ENCODE measurements at places on chromosomes 2 and 18. TPM values are rescaled to one million over a fixed set of nuclear protein-coding genes. Genes with fewer than 3 reads are reported as not detected.
A peak's percentile ranks its signal among the peaks of the same experiment; 100 is the strongest.

- no peak overlapping the region for H3K4me3 ChIP-seq
- peaks cover 59% of the 10 kb centered on the region for H3K36me3 ChIP-seq
- DNase-seq: no peak
- H3K4me1 ChIP-seq: peaks cover 19% of the 10 kb centered on the region
These were observed 49.1 kb downstream of the ZNF638 start for GRCh38 chr2:71380665-71381064.

DNA sequence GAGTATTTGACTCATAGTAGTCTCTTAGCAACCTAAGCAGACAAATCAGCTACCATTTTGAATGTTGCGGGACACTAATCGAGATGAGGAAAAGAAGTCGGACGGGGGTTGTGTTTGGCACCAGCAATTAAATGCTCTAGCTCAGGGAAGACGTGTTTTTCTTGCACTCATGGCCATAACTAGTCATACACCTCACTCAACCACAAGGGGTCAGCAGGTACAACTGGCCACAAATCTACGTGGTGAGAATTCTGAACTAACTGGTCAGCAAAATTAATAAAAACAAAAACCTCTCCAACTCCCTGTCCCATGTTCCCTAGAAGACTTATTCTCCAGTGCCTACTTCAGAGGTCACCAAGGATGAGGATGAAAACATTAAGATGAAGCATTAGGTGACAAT is 1467.8 kb downstream of the DPP10 start:
- no peaks in the 10 kb centered on the region for H3K36me3 ChIP-seq
- no peaks in the 10 kb centered on the region for H3K4me1 ChIP-seq
- no peak overlapping the region for H3K4me3 ChIP-seq

PTH2R gene
- not detected for total RNA-seq

GRCh38 chr18:79568543-79569205 is 110.9 kb upstream of the CTDP1 start:
- no peak overlapping the region for H3K4me3 ChIP-seq
- H3K27me3 ChIP-seq: peaks cover 2% of the 10 kb centered on the region
- H3K27ac ChIP-seq: no peak overlapping the region
- peaks cover 7% of the 10 kb centered on the region for H3K4me1 ChIP-seq
- peaks cover 3% of the 10 kb centered on the region for H3K36me3 ChIP-seq
- DNase-seq: no peak

DNA sequence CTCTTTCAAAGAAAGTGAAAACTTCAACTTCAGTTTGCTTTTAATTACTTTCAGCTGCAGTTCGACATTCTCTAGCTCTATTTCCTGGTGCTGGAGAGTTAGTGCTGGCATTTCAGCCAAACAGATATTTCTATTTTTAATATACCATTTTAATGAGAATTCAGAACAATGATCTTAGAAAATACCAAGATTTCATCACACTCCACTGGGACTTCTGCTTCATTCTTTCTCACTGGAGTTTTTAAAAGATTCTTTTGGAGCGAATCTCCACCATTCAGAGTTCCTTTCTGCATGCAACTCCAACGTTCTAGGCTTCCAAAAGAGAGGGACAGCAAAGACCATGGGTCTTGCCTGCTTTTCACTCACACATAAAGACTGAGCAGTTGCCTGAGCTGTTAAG is 94.2 kb downstream of the CABLES1 start:
- H3K27me3 ChIP-seq: no peaks in the 10 kb centered on the region
- no peak overlapping the region for H3K4me3 ChIP-seq
- H3K36me3 ChIP-seq: peaks cover 18% of the 10 kb centered on the region
- H3K4me1 ChIP-seq: peaks cover 57% of the 10 kb centered on the region
- peak overlapping the region; percentile 96 for H3K27ac ChIP-seq
- DNase-seq: no peak

DNA sequence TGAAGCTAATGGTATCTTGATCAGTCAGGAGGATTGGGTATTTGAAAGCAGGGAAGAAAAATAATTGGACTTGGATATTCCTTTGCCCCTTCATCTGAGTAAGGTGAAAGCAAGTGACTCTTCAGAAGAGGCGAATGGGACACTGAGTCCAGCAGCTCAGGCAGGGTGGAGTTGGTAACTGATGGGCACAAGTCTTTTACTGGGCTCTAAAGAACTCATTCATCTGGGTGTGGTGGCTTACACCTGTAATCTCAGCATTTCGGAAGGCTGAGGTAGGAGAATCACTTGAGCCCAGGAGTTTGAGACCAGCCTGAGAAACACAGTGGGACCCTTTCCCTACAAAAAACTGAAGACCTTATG is 11.2 kb downstream of the CFLAR start:
- no peak for DNase-seq
- H3K4me3 ChIP-seq: peak overlapping the region; percentile 95
- peaks cover 66% of the 10 kb centered on the region for H3K4me1 ChIP-seq
- H3K36me3 ChIP-seq: peaks cover 72% of the 10 kb centered on the region

TEX44 gene
- total RNA-seq: not detected

LGALSL gene
- 3.9 TPM for total RNA-seq

GRCh38 chr2:220279840-220280239 is 652.4 kb downstream of the SLC4A3 start:
- no peaks in the 10 kb centered on the region for H3K27me3 ChIP-seq
- no peak overlapping the region for H3K27ac ChIP-seq
- H3K36me3 ChIP-seq: no peaks in the 10 kb centered on the region
- no peak for DNase-seq
- no peaks in the 10 kb centered on the region for H3K4me1 ChIP-seq

RAD51AP2 gene
- total RNA-seq: not detected

DNA sequence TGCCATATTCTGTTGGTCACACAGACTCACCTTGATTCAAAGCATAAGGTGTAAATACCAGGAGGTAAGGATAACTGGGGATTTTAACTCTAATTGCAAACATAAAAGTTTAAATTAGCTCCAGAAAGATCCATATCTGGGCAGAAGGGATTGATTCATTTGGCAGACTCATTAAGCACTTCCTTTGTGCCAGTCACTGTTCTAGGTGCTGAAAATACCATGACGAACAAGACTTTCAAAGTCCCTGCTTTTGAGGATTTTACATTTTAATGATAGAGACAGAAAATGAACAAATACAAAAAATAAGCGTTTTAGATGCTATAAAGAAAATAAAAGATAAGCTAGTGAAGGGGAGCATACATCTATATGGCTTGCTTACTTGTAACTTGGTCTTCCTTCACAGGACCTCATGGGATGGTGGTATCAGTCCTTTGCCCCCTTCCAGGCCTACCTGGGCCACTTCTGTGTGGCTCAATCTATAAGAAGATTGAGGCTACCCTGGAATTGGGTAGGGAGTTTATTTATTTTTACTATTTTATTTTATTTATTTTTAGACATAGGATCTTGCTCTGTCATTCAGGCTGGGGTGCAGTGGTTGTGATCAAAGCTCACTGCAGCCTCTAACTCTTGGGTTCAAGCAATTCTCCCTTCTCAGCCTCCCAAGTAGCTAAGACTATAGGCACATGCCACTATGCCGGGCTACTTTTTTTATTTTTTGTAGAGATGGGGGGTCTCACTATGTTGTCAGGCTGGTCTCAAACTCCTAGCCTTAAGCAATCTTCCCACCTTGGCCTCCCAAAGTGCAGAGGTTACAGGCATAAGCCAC is 212.8 kb downstream of the MYCN start:
- DNase-seq: no peak
- H3K4me3 ChIP-seq: no peak overlapping the region
- no peaks in the 10 kb centered on the region for H3K4me1 ChIP-seq
- no peaks in the 10 kb centered on the region for H3K36me3 ChIP-seq
- H3K27ac ChIP-seq: no peak overlapping the region

GRCh38 chr2:54579682-54580620 is 123.8 kb downstream of the SPTBN1 start:
- no peaks in the 10 kb centered on the region for H3K27me3 ChIP-seq
- peak overlapping the region; percentile 95 for H3K27ac ChIP-seq
- peaks cover 90% of the 10 kb centered on the region for H3K4me1 ChIP-seq
- peak overlapping the region; percentile 59 for H3K4me3 ChIP-seq

DNA sequence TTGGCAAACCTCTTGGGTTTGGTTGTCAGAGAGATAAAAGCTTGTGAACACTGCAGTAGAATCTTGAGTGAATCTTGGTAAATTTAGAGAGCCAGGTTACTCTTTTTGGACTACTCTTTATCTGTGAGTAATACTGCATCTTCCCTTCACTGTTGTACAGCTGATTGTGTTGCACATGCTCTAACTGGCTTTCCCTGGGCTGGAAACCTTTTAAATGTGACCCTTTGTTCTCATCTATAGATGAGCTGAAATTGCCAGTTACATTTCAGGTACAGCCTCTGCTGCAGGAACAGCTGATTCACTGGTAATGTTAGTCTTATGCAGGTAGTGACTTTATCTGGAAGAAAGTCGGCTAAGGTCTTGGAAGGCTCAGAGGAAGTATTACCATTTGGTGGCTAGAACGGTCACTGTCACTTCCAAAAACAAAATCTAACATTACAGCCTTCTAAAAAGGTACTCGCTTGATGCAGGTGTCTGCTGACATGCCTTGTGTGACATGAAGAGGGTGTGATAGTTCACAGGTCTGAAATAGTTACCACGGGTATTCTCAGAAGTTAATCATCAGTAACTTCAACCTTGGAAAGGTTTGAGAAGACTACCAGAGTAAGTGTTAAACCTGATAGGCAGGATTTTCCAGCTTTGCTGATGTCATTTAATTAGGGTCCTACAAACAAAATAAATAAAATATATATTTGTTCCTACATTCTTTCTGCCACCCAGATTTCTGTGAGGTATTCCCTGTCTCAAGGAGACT is 851.1 kb downstream of the SLC4A3 start:
- no peaks in the 10 kb centered on the region for H3K36me3 ChIP-seq
- H3K4me1 ChIP-seq: no peaks in the 10 kb centered on the region
- H3K27me3 ChIP-seq: no peaks in the 10 kb centered on the region
- no peak for DNase-seq
- no peak overlapping the region for H3K4me3 ChIP-seq

TRABD2A gene
- total RNA-seq: 56.4 TPM

- no peaks in the 10 kb centered on the region for H3K4me1 ChIP-seq
- H3K36me3 ChIP-seq: no peaks in the 10 kb centered on the region
- H3K27ac ChIP-seq: no peak overlapping the region
- no peak for DNase-seq
- H3K27me3 ChIP-seq: no peaks in the 10 kb centered on the region
These were observed 1647.1 kb downstream of the SUCLG1 start for GRCh38 chr2:82811946-82812345.

DNA sequence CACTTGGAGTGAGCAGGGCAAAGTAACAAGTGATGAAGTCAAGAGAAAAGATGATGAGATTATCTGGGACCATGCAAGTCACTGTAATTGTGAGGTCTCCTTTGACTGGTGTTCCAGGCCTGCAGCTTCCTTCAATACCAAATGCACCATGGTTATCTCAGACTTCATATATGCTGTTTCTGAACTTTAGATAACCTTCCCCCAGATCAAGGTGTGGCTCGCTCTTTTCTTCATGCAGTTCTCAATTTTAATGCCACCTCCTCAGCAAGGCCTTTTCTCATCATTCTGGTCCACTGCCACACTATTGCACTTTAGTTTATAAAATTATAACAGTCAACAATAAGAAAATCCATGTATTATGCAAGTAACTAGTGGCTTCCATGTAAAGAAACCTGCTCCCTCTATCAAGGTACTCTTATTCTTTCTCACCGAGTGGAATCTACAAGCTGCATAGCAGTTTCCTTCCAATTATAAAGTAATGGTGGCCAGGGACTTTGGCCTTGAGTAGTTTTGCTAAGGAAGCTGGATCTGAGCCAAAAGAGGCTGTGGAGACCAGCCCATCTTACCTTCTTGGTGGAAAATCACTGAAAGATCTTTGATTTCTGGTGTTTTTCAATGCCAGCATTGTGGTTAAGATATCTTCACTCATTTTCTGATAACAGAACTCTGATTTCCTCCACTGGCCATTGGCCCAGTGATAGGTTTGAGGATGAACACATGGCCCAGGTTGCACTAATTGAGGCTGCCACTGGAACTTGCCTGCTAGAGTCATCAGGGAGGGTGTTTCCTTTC is 113.6 kb downstream of the KCNE4 start:
- no peaks in the 10 kb centered on the region for H3K27me3 ChIP-seq
- no peaks in the 10 kb centered on the region for H3K36me3 ChIP-seq

- peaks cover 8% of the 10 kb centered on the region for H3K36me3 ChIP-seq
- no peaks in the 10 kb centered on the region for H3K27me3 ChIP-seq
- no peak for DNase-seq
- no peaks in the 10 kb centered on the region for H3K4me1 ChIP-seq
- no peak overlapping the region for H3K4me3 ChIP-seq
- H3K27ac ChIP-seq: no peak overlapping the region
These were observed 46.1 kb upstream of the GRHL1 start for GRCh38 chr2:9905413-9905812.

CYP27C1 gene
- total RNA-seq: not detected

- no peak overlapping the region for H3K4me3 ChIP-seq
- no peak for DNase-seq
- H3K27ac ChIP-seq: no peak overlapping the region
- H3K36me3 ChIP-seq: no peaks in the 10 kb centered on the region
These were observed 19.1 kb upstream of the IL18R1 start for GRCh38 chr2:102336502-102336945.

SRBD1 gene
- total RNA-seq: 14.8 TPM

SERPINB8 gene
- total RNA-seq: 6.3 TPM

KRTCAP3 gene
- 4.2 TPM for total RNA-seq

DNA sequence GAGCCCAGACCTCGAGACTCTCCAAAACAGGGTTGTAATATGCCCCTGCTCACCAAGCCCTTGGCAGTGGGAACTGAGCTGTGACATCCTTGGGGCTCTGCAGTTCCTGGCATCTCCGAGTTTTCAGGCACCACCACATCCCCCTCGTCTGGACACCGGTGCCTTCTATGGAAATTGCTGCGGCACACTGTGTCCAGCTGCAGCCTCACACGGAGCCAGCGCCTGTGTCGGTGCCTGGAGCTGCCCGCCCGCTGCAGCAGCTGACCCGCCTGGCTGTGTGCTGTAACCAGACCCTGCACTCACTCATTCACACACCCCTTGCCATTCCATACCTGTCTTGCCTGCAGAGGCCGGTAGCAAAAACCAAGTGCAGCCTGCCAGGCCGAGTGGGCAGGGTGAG is 11.8 kb downstream of the IWS1 start:
- H3K4me1 ChIP-seq: peaks cover 74% of the 10 kb centered on the region
- H3K27me3 ChIP-seq: no peaks in the 10 kb centered on the region
- peaks cover 59% of the 10 kb centered on the region for H3K36me3 ChIP-seq
- DNase-seq: no peak

RGPD3 gene
- 0.20 TPM for total RNA-seq

KIF3C gene
- 3.6 TPM for total RNA-seq

- DNase-seq: no peak
- peaks cover 6% of the 10 kb centered on the region for H3K4me1 ChIP-seq
- H3K4me3 ChIP-seq: no peak overlapping the region
- H3K27ac ChIP-seq: no peak overlapping the region
- H3K36me3 ChIP-seq: peaks cover 9% of the 10 kb centered on the region
- no peaks in the 10 kb centered on the region for H3K27me3 ChIP-seq
These were observed 47.5 kb downstream of the ARID5A start for GRCh38 chr2:96584017-96584416.
